Activated T-helper 1 cell treated with anti-CD3 and anti-CD28 coated beads, Interleukin-2, amount 50 U/mL, for 16 hours (primary cell): ENCODE measurements at places on chromosomes 11 and 22.

DNA sequence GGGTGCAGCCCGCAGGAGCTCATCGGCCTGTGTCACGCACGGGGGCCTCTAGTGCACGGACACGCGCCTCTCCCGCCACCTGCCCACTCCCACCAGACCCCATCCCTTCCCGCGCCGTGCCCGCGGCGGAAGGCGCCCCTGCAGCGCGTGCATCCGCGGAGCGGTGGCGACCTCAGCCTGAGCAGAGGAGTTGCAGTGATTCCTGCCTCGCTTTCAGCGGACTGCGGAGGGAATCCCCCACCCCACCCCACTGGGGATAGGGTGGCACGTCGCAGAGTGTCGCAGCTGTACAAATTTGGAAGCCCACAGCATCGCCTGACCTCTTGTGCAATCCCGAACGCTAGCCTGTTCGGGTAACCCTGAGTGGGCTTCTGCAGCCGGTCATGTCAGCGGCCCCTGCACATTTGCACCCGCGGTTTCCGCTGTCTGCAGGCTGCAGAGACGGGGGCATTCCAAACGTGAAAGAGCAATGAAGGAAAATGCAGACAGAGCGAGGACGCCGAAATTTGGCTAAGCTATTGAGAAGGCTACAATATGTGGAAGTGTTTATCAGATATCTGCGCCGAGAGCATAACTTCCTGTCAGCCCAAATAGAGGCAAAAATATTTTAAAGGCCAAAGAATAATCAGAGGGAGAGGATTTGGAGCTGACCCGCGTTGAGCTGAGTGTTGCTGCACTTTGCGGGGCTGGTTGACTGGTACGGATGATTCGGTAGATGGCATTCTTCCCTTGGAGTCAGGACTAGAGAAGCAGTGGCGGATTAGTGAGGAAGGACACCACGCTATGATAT, 617 bp upstream of the ARHGAP20 start:
- no peak for DNase-seq

- no peak for DNase-seq
These were observed 6.3 kb downstream of the AKIP1 start for GRCh38 chr11:8917157-8917825.

DNA sequence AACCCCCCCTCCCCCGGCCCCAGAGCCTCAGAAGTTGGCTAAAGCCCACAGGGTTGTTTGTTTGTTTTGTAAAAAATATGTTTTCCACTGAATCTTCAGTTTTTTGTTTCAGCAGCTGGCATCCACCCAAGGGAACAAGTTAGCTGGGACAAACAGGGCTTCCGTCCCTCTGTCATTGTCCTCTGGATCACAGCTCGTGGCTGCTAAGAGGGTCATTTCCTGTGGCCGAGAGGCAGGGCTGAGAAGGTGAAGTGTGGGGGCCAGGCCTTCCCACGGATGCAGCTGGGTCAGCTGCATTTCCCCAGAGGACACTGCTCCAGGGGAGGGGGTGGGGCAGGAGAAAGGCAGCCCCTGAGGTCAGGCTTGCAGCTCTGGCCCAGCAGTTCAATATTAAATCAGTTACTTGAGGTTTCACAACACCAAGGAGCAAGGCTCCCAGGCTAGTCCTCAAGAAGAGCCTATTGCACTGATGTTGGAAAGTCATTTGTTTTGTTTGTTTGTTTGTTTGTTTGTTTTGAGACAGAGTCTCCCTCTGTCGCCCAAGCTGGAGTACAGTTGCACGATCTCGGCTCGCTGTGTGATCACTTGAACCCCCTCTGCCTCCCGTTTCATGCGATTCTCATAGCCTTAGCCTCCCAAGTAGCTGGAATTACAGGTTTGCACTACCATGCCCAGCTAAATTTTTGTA, 34.4 kb upstream of the SMTN start:
- DNase-seq = no peak

DNA sequence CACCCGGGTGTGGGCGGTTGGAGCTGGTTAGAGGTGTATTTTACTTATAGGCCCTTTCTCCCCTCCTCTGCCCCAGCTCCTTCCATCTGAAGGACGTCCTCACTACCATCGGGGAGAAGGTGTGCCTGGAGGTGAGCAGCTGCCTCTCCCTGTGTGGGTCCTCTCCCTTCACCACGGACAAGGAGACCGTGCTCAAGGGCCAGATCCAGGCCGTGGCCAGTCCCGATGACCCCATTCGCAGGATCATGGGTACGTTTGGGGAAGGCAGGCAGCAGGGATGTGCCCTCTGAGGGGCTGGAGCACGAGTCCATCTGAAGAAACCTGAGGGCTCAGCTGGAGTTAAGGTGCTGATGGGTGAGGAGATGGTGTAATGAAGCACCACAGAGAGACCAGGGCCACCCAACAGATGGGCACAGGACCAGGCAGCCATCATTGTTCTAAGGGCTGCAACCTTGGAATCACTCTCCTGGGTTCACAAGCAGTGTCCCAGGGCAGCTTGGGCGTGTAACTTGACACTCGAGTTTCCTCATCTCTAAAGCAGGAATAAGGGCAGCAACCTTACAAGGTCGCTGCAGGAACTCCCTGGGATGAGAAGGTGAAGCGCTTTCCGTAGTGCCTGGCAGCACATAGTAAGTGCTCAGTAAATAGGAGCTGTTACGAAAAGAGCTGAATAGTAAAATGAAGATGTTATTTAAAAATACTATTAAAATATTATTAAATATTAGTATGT, 29.4 kb downstream of the TCP11L1 start:
- DNase-seq = no peak

- DNase-seq = no peak
These were observed 7.3 kb downstream of the SNX19 start for GRCh38 chr11:130908770-130909625.

DNA sequence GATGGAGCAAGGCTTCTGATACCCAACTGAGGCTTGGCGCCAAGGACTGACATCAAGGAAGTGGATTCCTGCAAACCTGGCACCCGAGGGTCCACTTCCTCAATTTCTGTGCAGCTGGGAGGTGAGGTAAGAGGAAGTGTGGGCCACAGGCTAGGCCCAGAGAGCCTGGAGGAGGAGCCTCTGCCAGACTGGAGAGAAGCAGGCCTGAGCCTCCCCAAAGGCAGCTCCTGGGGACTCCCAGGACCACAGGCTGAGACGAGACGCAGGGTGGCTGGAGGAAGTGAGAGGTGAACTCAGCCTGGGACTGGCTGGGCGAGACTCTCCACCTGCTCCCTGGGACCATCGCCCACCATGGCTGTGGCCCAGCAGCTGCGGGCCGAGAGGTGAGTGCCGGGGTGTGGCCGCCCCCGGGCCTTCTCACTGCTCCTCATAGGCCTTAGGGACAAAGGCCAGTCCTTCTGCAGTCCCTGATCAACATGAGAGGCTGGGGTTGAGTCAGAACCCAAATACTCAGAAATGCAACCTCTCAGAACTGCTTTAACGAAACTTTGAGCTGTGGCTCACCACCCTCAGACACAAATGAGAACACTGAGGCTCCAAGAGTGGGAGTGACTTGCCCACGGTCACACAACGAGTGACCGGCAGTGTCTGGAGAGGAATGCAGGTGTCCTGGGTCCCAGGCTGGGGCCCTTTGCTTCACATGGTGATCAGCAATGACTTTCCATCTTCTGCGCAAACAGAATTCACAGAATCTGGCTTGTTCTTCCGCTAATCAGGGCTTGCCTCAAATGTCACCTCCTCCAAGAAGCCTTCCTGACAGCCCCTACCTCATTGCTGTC, at the start of gene NCF4:
Gene NCF4, plus strand, starts transcription at position 186 of the 839 bp plus-strand sequence. Its CDS starts 166 bp downstream, at position 352.
- DNase-seq = no peak

DNA sequence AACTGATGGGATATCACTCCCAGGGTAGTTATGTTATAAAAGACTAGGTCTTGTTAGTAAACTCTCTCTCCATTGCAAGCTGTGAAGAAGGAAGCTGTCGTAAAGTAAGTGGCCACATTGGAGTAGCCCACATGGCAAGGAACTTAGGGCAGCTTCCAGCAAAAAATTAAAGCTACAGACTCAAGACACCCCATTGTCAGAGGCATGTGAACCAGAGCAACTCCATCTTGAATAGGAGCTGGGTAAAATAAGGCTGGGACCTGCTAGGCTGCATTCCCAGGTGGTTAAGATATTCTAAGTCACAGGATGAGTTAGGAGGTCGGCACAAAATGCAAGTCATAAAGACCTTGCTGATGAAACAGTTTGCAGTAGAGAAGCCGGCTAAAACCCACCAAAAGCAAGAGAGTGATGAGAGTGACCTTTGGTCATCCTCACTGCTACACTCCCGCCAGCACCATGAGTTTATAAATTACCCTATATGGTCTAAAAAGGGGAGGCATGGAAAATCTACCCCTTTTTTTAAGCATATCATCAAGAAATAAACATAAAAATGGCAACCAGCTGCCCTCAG, 23.9 kb downstream of the CCKBR start:
- no peak for DNase-seq

DNA sequence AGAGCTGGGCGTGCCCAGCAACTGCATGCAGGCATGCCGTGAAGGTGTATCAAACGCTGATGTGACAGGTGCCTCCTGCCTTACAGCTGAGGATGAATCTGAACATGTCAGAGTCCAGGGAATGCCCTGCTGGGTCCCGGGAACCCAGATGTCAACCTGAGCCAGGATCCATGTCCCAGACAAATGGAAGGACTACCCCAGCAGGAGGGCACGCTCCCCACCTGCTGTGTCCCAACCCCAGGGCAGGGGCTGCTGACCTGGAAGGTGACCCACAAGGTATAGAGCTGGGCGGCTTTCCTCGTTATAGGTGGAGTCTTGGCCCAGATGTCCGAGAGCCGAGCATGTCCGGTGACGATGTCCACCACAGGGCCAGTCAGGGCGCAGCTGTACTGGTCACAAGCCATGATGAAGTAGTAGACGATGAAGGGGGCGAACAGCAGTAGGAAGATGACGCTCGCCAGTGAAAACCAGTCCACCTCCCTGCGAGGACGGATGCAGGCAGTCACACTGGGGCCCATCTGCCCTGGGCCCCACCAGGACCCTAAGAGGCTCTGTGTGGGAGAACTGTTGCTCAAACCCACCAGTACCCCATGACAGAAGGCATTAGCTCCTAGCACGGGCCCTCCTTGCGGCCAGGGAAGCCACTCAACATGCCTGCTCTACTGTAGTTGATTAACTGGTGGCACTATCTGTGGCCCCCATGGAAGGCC, 4.3 kb downstream of the DHCR7 start:
- no peak for DNase-seq

GRCh38 chr22:32410459-32410858, 1.6 kb downstream of the RTCB start:
- DNase-seq = no peak

GRCh38 chr11:47257517-47258316, at the start of gene NR1H3:
NR1H3 (plus strand) TSS chr11:47257996; CDS start chr11:47259217, 1,221 bp downstream.
- no peak for DNase-seq

DNA sequence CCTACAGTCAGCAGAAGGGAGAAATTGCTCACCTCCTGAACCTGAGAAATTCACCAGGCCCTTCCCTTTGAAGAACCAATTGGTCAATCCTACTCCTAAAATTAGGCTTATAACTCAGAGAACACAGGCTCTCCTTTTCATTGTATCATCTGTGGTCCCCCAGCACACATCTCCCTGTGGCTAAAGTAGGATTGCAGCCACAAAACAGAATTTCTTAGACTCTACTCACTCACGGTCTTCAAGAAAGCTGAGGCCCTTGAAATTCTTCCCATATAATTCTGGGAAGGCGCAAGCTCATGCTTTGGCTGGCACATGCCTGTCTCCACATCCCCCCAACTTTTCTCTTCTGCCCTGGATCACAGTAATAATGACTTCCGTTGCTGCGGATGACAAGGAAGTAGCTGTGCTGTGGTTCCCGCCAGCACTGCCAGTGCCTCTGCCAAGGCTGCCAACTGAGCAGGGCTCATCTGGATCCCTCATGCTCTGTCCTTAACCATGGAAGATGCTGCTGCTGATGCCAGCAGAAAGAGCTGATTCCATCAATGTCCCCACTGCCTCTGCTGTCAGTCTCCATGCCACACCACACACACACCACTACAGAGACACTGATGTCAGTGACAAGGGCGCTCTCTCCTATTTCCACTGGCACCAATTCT, 200.6 kb upstream of the POU2AF2 start:
- DNase-seq = no peak

DNA sequence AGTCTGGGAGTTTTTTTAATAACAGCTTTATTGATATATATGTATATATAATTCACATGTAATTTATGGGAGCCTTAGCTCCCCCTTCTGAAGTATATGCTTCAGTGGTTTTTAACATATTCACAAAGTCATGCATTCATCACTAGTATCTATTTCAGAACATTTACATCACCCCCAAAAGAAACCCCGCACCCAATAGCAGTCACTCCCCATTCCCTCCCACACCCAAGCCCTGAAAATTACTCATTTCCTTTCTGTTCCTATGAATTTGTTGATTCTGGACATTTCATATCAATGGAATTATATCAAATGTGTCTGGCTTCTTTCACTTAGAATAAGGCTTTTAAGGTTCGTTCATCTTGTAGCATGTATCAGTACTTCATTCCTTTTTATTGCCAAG, 35.6 kb upstream of the SYT7 start:
- DNase-seq = no peak

GRCh38 chr22:40529821-40530220, 106.7 kb downstream of the MRTFA start:
- no peak for DNase-seq

DNA sequence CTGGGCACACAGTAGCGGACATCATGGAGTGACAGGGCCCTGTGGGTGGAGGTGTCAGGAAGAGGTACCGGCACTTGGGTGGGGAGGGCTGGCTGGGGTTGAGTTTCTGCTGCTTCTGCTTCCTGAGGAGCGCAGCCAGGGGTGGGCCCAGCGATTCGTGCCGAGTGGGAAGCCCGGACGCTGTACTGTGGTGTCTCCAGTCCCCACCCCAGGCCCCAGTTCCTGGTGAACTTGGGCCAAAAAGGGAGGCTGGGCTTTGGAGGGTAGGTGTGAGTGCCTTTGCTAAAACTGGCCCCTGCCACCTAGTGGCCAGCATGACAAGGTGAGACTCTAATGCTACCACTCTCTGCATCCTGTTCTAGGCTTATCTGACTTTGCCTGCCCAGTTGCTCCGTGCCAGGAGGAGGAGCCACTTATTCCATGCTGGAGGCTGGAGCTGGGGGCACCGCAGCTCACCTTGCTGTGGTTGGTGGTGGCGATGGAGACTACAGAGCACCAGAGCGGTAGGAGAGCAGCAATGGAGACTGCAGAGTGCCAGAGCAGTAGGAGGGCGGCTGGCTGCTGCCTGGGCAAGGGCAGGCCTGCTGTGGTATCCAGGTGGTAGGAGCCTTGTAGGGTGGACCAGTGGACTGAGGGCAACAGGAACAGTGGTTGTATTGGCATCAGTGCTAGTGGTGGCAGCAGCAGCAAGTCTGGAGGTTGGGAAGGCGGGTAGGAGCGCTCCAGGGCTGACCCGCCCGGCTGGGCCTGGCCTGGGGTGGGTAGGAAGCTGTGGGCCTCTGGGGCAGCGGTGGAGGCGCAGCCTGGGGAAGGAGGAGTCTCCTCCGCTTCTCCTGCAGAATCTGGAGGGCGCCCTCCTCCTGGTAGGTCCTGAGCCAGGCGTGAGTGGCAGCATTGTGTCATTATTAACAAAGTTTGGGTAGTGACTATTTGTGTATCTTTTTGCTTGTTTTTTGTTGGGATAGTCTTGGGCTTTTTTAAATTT, 2.2 kb upstream of the RFPL2 start:
- no peak for DNase-seq

- no peak for DNase-seq
These were observed 11.7 kb downstream of the CXCR5 start for GRCh38 chr11:118895093-118896039.
